Right lobe of liver (tissue), 6 donors: ENCODE measurements at places on chromosomes 2 and 18. TPM values are rescaled to one million over a fixed set of nuclear protein-coding genes. Genes with fewer than 3 reads are reported as not detected.

HOXD1 gene
- total RNA-seq = not detected

HYCC2 gene
- total RNA-seq = 8.6 TPM

CDKL4 gene
- not detected for total RNA-seq

DSG4 gene
- total RNA-seq = not detected
